NCI-H510A treated with DMSO at 0.1 percent for 48 hours (cell line): ENCODE measurements at places on chromosomes 12 and 14.

- no peak for DNase-seq
Observed at GRCh38 chr12:131101703-131102492, 148.2 kb downstream of the ADGRD1 start.

DNA sequence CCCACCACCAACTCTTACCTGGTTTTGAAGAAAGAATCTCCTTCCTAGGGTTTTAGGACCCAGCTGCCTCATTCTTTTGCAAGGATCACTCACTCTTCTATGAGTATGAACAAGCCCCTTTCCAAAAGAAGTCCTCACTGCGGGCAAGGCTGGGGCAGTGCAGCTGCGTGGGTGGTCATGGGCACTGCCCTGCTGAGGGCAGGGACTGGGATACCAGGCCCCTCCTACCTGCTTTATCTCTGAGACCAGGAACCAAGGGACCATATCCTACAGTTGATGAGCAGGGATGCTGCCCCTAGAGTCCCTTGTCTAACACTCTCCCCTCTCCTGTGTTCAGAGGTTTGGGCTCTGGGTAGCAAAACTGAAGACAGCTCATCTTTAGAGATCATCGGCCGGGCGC, 20.5 kb downstream of the HPD start:
- no peak for DNase-seq

DNA sequence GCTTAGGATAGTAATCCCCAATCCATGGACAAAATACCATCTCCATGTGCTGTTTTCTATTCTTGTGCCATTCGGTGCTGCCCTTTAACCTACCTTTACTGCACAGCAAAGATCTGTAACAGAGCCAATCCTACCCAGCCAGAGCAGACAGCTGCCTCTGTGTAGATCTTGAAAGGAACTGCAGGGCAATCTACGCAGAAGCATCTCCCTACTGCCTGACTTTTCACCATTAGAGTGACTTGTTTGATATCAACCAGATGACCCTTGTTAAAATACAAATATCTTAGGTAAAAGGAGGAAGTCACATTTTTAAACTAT, 33.9 kb upstream of the PPM1A start:
- no peak for DNase-seq

- no peak for DNase-seq
Observed at GRCh38 chr14:106318700-106319099, 792.3 kb downstream of the TMEM121 start.

GRCh38 chr12:81369175-81369574, 291.3 kb downstream of the ACSS3 start:
- no peak for DNase-seq

GRCh38 chr14:73741386-73741875, 27.2 kb upstream of the PNMA1 start:
- peak; percentile 75 for DNase-seq

- DNase-seq = no peak
Observed at GRCh38 chr12:6921996-6922946, 5.5 kb upstream of the ATN1 start.

DNA sequence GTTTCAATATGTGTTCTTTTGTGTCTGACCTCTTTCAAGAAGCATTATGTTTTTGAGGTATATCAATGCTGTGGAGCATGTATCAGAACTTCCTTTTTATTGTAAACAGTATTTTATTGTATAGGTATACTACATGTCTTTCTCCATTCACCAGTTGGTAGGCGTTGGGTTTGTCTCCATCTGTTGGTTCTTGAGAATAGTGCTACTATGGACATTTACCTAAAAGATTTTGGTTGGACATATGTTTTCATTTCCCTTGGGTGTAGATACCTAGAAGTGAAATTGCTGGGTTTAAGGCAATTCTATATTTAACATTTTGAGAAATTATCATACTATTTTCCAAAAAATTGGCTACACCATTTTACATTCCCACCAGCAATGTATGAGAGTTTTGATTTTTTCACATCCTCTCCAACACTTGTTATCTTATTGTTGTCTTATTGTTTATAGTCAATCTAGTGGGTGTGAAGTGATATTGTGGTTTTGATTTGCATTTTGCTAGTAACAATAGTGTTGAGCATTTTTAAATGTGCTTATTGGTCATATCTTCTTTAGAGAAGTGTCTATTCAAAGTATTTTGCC, 409.2 kb downstream of the IPO8 start:
- DNase-seq = no peak

GRCh38 chr14:92487513-92488133, 26.0 kb upstream of the RIN3 start:
- DNase-seq = no peak

DNA sequence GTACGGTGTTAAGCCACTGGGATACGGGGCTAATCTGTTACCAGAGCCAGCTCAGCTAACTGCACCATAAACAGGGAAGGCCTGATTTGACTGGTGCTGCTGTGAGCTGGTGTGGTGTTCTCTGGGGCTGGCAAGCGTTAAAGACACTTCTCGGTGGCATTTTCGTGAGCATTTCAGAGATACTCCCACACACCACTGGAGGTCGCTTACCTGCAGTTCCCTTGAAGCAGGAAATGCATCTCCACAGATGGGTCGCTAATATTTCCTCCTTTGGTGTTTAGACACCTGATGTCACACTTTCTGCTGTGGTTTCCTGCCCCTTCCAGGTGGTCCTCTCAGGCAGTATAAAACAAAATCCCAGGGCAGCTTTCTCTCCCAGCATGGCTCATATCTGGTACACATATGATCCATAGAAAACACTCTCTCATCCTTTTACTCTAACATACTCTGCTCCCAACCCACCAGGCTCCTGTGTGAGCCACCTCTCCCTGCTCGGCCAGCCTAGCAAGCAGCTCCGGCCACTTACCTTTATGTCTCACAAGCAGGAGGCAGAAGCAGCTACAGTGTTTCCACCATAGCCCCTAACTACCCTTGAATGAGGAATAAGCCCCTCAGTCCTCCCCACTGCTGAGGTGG, 129.9 kb upstream of the GRIN2B start:
- no peak for DNase-seq

DNA sequence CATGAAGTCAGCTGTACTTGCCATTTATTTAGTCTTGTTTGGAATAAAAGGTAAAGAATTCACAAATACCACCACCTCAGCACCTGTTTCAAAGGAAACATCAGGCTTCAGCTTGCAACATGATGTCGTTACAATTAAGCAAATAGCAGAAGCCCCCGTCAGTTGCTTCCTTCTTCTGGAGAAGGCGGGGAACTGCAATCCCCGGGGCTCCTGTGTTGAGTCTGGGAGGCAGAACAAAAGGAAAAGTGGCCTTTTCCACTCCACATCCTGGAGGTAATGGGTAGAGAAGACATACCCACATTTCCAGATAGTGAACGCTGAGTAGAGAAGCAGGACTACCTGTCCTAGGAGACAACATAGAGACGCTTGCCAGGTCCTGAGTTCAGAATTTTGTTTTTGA, 92.8 kb downstream of the DNAH10 start:
- DNase-seq = no peak

DNA sequence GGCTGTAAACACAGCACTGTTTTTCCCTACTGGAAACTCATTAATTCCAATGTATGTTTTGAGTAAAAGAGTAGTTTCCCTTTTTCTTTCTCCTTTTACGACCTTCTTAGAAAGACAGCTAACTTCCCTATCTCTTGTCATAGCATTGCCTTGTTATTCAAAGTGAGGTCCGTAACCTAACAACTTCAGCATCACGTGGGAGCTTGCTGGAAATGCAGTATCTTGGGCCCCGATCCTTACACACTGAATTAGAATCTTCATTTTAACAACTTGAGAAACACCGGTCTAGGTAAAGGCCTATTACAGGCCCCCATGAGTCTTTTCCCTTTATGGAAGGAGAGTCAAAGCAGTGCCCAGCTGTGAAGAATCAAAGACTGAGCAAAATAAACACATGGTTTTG, 230.7 kb upstream of the PRKD1 start:
- no peak for DNase-seq

DNA sequence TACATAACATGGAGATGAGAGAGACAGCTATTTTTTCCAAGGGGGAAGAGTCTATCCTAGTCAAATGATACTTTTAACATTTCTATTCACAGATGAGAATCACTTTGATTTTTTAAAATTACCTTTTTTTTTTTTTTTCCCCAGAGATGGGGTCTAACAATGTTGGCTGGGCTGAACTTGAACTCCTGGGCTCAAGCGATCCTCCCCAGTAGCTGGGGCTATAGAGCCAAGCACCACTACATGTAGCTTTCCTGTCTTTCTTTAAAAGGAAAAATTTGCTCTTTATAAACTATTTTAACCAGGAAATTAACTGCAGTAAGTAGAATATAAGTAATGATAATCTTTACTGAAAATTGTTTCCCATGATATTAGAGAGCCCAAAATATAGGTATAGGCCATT, 3.3 kb downstream of the PRICKLE1 start:
- DNase-seq = no peak

DNA sequence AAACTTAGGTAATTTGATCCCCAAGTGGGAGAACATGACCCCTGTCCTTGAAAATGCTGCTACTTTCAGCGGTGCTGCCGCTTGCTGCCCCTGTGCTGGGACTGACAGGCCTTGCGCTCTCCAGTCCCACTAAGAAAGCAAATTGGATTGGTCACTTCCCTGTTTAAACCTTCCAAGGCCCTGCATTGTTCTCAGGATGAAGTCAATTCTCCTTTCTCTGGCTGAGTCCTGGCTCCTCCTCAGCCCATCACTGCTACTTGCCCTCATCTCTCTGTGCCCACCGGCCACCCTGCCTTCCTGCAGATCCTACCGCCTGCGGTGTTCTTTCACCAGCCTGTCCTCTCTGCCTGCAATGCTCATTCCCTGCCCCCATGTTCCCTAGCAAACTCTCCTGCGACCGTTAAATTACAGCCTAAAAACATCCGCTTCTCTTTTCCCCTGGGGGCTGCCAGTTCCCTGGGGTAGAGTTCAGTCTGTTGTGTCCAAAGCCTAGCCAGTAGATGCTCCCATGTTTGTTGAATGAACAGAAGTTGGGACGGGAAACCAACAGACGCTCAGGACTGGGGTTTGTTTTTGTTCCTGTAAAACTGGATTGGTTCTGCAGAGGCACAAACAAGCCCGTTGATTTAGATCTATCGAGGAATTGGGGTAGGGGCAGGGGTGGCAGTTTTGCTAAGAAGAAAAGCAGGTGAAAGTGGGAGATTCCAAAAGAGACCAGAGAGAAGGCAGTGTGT, 127.3 kb upstream of the HIF1A start:
- DNase-seq = no peak

DNA sequence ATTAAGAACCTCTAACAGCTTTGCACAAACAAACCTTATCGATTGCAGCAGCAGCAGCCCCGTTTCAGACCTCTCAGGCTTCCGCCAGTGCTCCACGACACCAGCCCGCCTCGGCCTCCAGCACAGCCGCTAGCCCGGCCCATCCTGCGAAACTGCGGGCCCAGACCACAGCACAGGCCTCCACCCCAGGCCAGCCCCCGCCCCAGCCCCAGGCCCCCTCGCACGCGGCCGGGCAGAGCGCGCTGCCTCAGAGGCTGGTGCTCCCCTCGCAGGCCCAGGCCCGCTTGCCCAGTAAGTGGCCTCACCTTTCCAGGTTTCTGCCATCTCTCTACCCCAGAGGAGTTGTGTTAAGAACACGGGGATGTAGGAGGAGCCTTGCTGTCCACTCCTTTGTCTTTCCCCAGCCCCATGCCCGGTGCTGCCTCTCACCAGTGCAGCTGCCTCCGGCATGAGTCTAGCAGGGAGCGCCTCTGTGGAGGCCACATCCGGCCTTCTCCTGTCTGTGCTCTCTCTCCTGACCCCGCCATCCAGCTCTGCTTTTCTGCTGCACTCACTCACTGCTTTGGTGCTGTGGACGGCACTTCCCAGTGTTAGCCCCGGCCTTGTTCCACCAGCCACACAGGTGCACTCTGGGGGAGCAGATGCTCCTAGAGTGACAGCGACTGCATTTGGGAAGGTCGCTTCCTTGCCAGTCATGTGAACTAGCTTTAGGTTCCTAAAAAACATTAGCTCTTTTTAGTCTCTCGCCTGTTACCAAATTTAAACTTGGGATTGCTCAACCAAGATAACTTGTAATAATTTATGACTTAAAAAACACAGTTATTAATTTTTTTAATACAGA, 71.5 kb downstream of the EP400 start:
- DNase-seq = no peak

DNA sequence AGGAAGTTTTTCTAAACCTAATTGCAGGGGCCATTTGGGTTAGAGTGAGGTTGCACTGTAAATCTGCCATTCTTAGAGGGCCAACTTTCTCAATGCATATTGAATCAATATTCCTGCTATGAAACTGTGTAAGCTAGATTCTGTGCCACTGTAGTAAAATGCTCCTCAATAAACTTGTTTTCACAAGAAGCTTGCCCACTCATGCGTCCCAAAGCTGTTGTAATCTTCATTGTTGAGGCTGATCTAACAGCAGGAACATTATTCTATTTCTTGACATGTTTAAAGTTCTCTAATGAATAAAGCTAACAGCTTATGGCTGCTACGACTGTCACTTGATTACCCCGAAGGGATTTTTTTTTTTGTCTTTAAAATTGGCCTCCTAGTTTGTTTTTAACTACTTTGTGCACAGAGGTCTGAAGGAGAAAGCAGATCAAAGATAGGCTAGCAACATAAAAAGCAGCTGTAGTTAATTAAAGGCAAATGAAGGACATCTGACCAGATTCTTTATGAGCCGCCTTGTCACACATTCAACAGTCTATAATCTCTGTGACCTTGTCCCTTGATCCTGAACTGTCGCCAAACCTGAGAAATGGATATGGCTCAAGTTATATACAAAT, 243.7 kb downstream of the PAX9 start:
- no peak for DNase-seq

- DNase-seq = no peak
Observed at GRCh38 chr14:68805414-68805813, 12.5 kb upstream of the ZFP36L1 start.

DNA sequence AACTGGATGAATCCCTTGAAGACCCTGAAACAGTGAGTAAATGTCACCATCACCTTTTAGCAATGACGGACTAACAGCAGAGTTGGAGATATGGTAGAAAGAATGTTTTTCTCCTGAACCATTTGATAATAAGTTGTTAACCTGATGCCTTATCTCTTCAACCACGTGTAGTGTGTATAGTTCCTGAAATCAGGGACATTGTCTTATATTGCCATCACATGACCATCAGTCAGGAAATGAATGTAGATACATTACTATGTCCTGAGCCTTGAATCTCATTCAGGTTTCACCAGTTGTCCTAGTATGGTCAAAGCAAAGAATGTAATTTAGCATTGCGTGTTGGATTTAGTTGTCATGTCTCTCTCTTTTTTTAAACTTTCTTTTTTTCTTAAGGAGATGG, 15.7 kb downstream of the ATP6V0A2 start:
- DNase-seq = no peak

DNA sequence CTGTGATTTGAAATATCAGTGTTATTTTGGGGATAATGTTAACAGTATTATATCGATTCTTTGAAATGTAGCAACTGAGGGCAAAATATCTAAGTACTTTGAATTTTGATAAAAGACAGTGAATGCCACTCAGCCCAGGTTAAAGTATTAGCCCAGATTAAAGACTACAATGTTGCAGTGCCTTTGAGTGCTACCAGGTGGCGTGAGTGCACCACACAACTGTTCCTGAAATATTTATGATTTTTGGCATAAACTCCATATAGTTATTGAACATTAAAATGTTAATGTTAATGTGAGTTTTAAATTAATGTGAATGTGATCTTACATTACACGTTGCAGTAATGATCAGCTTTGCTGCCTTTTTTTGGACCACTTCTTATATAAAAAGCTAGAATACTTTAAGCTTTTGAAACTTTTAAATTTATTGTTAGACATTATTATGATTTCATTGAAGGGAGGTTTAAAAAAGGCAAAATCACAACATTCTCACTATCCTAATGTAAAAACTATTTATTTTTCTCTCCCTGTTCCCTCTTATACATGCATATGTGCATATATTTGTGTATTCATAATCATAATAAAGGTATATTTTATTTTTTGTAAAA, 22.5 kb downstream of the MRPS35 start:
- DNase-seq = peak; percentile 31
